ENCODE measurements at places on chromosomes 2 and 18.

GRCh38 chr2:166628478-166629136 lies 134.6 kb upstream of the SCN7A start:
- no peak for DNase-seq

DNA sequence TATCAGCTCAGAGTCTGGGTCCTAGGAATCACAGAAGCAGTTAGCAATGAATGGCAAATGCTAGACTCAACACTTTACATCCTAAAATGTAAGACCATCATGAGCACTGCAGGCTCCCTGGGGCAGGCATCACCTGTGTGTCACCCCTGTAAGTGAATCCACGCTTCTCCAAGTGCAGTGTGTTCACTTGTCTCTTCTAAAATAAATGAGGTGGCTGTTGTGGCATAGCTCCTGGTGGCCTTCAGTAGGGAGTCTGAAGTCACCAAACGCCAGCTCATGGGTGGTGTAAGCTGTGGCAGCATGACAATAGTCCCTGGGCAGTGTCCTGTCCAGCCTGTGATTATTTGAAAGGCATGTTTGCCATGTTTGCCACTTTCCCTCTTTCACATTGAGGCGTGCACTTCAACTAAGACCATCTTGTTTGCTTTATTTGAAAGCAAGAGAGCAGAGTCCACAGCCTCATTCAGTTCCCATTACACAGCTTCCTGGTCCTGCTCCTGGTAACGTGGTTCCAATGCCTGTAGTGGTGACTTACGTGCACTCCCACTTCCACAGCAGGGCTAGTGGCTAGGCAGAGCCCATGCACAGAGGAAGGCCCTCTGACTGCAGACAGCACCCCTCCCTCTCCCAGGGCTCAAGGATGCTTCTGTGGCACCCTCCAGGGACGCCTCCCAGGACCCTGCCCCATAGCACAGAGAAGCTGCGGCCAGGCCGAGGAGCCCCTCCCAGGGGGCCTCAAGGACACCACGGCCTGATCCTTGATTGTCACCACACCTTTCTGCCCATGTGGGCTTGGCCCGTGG lies 24.3 kb downstream of the COA5 start:
- DNase-seq: no peak

DNA sequence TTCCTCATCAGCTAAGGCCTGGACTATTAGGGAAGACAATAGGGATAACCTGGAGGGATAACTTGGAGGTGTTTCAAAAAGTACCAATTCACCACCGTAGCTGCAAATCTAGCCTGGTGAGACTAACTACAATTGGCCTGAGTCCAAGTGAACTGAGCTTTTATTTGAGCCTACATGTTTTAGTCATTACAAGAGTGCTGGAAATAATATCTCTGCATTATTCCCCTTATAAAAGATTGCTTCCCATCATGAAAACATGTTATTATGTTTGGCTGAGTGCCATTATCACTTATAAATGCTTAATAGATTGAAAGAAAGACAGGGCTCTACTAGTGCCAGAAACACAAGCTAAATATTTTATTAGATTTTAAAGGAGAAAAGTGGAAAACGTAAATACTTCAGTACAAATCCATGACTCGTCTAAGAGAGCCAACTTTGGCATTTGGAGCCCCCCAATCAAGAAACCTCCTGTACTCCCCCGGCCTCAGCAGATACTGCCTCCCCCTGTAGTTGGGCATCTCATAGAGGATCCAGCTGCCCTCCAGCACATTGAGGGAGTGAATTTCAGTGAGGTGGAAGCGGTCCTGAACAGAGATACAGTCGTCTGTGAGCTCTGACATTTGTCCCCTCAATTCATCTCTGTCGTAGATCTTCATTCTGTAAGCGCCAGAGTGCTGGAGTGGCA lies 3.6 kb downstream of the CRYGB start:
- DNase-seq: no peak

GRCh38 chr2:89845532-89845931 lies 1154.1 kb downstream of the RPIA start:
- DNase-seq: no peak

DNA sequence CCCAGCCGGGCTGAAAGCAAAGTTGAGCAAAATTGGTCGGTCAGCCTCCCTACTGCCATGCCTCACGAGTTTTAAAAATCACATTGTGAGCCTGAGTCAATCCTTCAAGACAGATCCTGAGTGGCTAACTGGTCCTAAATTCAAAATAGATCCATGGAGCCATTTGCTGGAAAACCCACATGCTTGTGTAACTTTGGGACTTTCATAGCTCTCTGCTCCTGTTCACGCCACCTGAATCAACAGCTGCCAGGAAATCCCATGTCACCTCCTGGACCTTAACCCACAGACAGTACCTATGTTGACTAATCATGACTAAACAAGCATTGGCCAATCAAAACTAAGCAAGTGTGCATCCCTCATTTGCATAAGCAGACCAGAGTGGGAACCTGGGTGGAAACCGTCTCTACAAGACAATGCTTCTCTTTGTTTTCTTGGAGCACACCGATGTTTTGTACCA lies 42.8 kb upstream of the LDLRAD4 start:
- no peak for DNase-seq

- no peak for DNase-seq
These were observed 3.4 kb upstream of the TXNL1 start for GRCh38 chr18:56641714-56642337.

DNA sequence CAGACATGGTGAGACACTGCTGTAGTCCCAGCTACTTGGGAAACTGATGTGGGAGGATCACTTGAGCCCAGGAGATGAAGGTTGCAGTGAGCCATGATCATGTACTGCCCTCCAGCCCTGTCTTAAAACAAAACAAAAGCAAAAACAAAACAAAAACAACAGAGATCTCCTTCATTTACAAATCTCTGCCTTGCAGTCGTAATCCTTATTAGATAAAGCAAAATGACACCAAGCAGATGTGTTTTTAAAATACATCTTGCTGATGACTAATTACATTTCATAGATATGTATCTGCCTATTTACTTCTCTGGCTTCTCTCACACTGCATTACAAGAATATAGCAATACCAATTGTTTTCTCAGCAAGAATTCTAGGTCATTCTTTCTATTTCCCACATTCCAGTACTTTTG lies 22.8 kb downstream of the NFE2L2 start:
- DNase-seq: no peak
